ENCODE measurements at places on chromosomes 1 and 21. TPM values are rescaled to one million over a fixed set of nuclear protein-coding genes. Genes with fewer than 3 reads are reported as not detected.

DNA sequence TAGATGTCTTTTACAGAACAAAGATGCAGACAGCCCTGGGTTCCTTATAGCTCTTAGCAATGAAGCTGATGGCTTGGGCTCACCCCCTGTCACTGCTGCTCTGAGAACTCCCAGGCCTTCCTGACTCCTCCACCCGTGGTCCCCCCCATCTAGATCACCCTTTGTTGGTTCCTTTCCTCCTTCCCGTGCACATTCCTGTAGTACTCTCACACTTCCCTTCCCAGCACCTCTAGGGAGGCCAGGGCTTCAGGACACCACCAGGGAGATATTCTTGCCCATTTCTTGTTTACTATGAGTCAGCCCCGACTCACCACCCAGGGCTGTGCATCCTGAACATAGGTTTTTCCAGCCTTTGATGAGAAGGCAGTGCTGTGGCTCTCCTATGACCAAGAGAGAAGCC is 14.4 kb upstream of the NOS1AP start:
- DNase-seq: no peak

DNA sequence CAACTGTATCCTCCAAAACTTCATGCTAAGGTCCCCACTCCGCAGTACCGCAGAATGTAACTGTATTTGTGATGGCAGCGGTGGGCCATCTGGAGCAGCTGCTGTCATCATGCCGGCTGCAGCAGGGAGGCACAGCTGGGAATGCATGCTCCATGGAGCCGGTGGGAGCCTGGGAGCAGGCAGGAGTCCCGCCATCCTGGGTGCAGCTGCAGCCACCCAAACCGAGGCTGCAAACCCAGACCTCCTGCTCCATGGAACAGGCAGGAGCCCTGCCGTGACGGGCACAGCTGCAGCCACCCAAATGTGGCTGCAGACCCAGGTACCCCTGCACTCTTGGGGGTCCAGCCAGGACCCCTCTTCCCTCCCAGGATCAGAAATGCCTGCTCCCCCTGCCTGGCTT is 80.3 kb downstream of the SCMH1 start:
- no peak for DNase-seq

TFF1 gene
- total RNA-seq: not detected

DNA sequence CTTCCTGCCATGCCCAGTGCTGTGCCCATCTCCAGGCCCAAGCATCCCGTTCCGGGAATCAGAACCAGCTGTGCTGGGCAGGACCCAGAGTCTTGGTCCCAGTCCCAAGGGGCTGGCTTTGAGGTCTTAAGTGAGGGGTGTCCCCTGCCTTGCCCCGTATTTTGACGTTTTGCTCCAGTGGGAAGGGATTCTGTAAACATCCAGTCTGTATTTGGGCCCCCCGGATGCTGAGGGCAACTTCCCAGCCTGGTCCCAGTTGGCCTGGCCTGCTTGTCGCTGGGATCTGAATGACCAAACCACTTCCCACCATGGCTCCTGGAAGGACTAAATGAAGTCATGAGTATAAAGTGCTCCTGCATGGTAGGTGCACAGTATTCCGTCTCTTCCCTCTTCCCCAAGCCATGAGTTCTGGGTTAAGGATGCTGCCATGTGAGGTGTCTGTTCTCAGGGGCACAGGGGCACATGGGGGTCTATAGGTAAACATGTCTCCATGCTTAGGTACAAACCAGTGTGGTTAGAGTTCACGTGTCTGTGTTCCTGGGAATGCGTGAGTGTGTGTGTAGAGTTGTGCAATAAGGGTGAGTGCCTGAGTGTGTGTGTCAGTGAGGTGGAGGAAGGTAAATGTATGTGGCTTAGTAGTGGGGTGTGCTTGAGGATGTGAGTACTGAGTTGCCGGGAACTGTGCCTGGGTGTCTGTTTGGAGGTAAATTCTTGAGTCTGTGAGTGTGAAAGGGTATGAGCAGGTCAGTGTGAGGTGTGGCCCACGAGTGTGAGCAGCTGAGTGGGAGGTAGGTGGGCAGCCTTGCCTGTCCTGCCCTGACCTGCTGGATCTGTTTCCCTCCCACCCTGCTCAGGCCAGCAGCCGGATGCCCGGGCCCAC is 1.5 kb downstream of the B4GALT2 start:
- DNase-seq: no peak

GRCh38 chr1:244614113-244614836 is 38.7 kb upstream of the DESI2 start:
- no peak for DNase-seq
